ENCODE measurements at places on chromosomes 11 and 22.

DNA sequence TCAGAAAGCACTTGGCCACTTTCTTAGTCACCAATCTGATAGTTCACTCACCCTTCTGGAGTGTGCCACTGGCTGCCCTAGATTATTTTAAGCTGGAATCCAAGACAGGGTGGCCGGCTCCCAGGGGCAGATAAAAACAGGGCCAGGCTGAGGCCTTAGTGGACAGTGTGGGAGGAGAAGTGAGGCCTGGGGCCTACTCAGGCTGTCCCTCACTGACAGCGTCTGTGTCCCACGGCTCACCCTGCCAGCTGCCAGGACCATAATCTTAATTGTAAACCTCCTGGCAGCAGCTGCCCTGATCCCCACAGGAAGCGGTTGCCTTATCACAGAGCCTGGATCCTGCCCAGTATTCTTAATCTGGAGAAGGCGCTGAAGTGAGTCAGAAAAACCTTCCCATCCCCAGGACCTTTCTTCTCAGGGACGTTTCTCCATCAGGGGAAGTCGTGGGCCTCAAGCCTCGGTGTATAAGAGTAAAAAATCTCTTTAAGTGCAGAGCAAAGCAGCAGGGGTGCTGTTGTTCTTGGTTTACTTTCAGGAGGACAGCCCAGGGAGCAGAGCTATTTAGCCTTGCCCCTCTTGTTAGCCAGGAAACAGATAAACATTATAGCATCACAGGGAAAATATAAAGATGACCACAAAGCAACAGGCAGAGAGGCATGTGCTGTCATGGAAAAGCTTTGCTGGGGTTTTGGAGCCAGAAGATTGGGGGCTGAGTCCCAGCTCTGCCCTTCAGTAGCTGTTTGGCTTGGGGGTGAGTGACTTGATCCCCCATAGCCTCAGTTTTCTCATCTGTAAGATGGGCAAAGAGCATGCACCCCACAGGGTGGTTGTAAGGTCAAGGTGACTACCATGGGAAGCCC is 39.6 kb downstream of the TSPAN18 start:
- DNase-seq = no peak

- peak; percentile 76 for DNase-seq
Measured at GRCh38 chr11:720642-721246, 14.7 kb downstream of the EPS8L2 start.

DNA sequence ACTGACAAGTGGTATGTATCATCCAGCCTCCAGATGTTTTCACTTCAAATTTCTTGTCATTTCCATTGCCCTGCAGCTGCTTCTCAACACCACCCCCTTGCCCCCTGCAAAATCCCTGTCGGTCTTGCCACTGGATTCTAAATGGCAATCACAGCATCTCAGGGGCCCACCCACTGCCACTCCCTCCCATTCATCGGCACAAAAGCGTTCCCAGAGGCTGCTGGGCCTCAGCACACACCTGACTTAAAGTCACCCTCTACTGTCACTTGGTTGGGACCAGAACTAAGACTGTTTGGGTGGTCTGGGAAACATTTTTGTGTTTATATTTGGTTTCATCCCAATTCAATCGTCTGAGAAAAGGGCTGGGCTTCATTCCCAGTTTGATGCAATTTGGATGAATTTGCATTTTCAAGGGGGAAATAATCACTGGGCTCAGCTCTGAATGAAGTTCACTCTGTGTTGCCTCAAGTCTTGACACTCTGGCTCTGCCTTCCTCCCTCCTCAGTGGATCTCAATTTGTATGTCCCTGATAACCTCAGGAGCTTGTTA is 27.1 kb downstream of the SYT13 start:
- DNase-seq = no peak

GRCh38 chr11:79362821-79363220 is 78.0 kb downstream of the TENM4 start:
- no peak for DNase-seq

DNA sequence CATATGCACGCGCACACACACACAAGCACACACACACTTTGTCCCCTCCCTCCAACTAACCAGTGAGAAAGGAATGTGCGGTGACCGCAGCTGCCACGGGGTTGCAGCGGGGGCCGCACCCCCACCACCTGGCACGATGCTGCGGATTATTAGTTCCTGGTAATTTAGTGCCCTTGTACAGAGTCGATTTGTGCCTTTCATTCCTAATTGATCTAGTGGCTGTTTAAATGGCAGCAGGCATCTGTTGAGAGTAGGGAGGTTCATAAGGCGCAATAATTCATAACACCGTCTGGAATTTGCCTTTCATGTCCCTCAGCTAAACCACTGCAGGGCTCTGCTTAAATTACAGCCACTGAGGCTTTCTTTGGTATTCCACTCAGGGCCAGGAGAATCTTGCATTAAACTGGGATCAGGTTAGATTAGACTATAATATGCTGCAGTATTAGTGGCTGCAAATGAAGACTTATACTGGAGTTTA is 113.7 kb downstream of the FEZ1 start:
- peak; percentile 79 for DNase-seq

DNA sequence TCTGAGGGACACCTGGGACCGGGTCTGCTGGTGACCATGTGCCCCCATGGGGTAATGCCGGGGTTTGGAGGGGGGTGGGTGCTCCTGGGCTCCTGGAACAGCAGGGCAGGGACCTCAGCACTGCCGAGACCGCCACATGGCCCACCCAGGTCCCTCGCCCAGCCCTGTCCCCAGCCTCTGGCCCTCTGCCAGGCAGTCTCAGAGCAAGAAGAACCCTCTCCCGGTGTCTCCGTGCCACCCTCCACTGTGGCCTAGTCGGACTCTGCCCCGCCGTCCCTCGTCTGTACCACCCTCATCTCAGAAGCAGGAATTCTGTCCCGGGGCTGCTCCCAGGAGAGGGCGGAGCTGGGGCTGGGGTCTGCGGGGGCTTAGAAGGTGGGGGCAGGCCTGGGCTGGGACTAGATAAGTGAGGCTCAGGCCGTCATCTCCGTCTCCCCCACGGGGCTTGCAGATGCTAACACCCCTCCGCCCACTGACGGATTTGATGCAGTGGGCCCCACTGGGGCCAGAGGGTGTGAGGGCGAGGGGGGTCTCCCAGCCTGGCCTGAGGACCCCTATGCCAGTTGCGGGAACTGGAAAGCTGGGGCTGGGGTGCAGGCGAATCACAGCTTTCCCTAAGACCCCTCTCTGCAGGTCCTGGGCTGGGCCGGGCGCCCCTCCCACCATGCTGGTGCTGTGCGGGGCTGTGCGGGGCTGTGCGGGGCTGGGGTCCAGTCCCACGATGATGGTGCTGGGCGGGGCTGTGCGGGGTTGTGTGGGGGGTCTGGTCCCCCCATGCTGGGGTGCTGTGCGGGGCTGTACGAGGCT is 1.1 kb downstream of the MUC5AC start:
- no peak for DNase-seq

DNA sequence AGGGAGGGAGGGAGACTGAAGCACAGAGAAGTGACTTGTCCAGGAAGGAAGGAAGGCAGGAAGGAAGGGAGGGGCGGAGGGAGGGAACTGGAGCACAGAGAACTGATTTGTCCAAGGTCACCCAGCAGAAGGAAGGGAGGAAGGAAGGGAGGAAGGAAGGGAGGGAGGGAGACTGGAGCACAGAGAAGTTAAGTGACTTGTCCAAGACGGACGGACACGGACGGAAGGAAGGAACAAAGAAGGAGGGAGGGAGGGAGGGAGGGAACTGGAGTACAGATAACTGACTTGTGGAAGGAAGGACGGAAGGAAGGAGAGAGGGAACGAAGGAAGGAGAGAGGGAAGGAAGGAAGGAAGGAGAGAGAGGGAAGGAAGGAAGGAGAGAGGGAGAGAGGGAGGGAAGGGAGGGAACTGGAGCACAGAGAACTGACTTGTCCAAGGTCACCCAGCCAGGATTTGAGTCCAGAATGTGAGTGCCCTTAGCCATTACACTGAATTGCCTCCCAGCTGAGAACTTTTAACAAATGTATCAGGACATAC is 1.5 kb downstream of the SLC35F2 start:
- no peak for DNase-seq

GRCh38 chr22:43079742-43080141 is 9.4 kb downstream of the TTLL1 start:
- no peak for DNase-seq

- DNase-seq = peak; percentile 18
Measured at GRCh38 chr11:62025487-62026105, 58.2 kb upstream of the FTH1 start.

DNA sequence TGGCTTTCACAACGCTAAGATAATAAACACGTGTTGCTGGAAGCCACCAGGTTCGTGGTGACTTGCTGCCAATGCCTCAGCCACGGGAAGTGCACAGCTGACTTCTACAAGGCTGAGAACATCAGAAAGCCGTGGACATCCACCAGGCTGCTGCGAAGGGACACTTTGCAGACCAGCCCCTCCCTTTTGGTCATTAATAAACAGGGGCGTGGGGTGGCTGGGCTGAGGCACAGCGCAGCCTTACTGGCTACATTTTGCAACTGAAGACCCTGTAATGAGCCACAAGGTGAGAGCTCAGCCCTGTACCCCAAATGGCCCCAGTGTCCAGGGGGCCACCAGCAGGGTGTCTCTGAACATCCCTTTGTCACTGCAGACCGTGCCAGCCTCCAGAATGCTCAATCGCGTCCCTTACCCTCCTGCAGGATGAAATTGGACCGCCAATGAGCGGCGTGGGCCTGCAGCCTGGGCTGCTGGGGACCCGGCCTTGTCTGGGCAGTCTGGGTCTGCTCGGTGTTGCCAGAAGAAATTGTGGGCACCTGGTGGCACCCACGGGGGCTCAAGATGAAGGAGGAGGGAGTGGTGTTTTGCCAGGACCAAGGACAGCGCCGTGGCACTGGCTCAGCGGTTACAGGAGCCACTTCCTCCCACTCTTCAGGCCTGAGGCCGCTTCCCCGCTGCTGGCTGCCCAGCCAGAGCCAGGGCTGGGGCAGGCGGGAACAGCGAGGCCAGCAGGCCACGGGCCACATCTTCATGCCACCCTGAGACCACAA is 181.9 kb downstream of the CTTN start:
- no peak for DNase-seq

DNA sequence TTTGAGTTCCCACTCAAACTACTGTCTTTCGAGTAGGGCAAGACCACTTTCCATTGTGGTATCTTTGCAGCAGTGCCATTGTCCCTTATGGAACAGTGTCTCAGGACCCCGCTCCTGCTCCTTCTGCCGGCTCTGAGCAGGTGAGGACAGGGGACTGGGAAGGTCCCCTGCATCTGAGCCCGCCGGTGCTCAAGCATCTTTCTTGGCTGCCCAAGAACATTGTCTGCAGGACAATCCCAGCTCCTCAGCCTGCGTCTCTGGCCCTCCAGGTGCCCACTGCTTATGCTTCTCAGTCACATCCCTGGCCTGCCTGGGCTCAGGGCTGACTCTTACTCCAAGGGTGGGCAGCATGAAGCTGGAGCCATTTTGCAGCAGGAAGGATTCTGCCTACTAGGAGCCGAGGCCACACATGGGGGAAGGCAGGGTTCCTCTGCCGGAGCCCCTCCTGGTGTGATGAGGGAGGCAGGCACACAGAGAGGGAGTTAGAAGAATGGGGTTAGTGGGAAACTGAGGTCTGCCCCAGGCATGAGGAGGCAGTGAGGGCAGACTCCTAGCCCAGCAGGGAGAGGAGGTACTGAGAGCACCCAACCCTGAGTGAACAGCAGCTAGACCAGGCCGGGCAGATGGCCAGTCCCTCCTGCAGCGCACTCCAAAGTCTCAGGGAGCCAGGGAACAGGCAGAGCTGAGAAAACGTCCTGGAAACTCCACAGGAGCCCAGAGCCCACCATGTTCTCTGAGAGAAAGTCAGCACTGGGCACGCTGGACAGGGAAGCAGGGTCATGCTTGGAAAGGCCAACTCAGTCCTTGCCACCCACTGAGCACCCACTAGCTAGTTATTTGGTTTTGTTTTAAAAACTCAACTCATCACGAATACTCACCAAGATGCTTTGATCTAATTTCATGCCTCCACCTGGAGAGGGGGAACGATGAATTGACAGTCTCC is 7.5 kb upstream of the PPARA start:
- DNase-seq = no peak

DNA sequence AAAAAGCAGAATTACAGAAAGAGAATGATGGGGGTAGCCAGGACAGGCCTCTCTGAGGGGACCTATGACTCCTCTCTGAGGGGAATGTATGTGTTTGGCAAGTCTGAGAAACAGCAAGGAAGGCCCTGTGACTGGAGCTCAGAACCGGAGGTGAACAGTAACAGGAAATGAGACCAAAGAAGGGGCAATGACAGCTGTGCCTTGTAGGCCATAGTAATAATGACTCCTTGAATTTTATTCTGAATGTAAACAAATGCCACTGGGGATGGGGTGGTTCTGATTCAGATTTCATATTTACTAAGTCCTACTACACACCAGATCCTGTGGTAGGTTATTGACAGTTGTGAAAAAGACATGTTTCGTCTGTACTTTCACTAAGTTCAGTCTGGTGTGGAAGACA is 52.8 kb upstream of the APOA1 start:
- no peak for DNase-seq

GRCh38 chr11:113690619-113691569 is 15.2 kb downstream of the TMPRSS5 start:
- DNase-seq = no peak

GRCh38 chr11:111788051-111788450 is 21.9 kb upstream of the PPP2R1B start:
- no peak for DNase-seq

DNA sequence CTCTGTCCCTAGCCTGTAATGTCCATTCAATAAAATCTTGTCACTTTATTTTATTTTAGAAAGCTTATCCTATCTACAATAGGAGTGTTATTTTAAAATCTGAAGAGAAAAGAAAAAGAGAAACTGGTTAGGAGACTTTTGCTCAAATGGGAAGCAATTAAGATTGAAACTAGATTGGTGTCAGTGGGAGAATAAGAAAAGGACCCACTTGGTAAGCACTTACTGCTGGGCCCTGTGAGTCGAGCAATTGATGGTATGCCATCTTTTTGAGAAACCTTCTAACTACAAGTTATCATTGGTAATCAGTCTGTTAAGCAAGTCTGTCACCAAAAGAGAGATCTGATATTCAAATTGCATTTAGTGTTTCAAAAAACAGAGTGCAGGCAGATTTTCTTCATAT is 258.4 kb downstream of the GRM5 start:
- DNase-seq = no peak

GRCh38 chr11:100221791-100222190 is 465.3 kb upstream of the ARHGAP42 start:
- DNase-seq = no peak

- no peak for DNase-seq
Measured at GRCh38 chr11:69686856-69687255, 11.7 kb upstream of the LTO1 start.

DNA sequence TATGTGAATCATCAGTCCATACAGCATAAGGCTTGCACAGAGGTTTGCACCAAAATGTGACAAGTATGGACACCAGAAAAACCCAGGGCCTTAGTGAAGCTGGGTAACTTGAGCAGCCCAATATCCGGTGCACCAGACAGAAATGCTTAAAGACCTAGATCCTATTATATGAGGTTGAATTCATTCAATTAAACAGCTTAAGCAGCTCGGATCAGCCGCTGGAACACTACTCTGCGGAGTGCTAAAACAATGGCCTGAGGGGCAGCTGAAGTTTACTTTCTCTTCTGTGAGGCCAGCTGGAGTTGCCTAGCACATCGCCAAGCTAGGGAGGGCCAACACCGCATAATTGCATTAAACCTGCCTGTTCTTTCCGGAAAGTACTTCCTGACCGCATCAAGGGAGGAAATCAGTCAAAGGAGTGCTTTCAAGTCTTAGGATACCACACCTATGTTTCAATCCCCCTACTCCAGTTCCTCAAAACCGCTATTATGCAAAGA is 17.0 kb upstream of the FAM181B start:
- DNase-seq = peak; percentile 85

- DNase-seq = peak; percentile 71
Measured at GRCh38 chr22:43884600-43885318, 7.1 kb downstream of the PNPLA5 start.
